ENCODE measurements at places on chromosomes 3 and 15. TPM values are rescaled to one million over a fixed set of nuclear protein-coding genes. Genes with fewer than 3 reads are reported as not detected.

The CCDC39 gene
- total RNA-seq, result not detected

The SV2B gene
- total RNA-seq, result under 0.01 TPM

The KLHL40 gene
- not detected for total RNA-seq

The OTOL1 gene
- not detected for total RNA-seq

The AHSG gene
- total RNA-seq, result not detected

The EAF2 gene
- total RNA-seq, result 1.9 TPM

The KBTBD13 gene
- not detected for total RNA-seq

The SLC27A2 gene
- 0.26 TPM for total RNA-seq

The COL6A6 gene
- total RNA-seq, result 0.23 TPM

The C3orf49 gene
- not detected for total RNA-seq

The SYNM gene
- 24.0 TPM for total RNA-seq

The SCAANT1 gene
- not detected for total RNA-seq

The GOLGA8T gene
- total RNA-seq, result 0.17 TPM

The GOLGA6A gene
- 0.07 TPM for total RNA-seq

The AMIGO3 gene
- total RNA-seq, result not detected

The MYZAP gene
- total RNA-seq, result 0.07 TPM

The OXTR gene
- total RNA-seq, result 30.7 TPM

The RBP2 gene
- total RNA-seq, result not detected

The C3orf22 gene
- total RNA-seq, result not detected

The SLC9C1 gene
- 0.43 TPM for total RNA-seq

The ZMYND10 gene
- total RNA-seq, result 0.91 TPM

The EPHA3 gene
- 6.7 TPM for total RNA-seq

The MYL3 gene
- not detected for total RNA-seq

The ACKR4 gene
- 24.0 TPM for total RNA-seq

The FBXO40 gene
- total RNA-seq, result not detected

The NTRK3 gene
- 1.5 TPM for total RNA-seq

The TRH gene
- 0.20 TPM for total RNA-seq

The GP9 gene
- total RNA-seq, result not detected

The COPB2 gene
- total RNA-seq, result 246 TPM

The MCCC1 gene
- total RNA-seq, result 23.9 TPM

The TTC14 gene
- 38.9 TPM for total RNA-seq

The ZIC1 gene
- total RNA-seq, result 0.03 TPM

The MITF gene
- total RNA-seq, result 12.6 TPM

The KCNMB3 gene
- 0.76 TPM for total RNA-seq

The ZNF774 gene
- 2.8 TPM for total RNA-seq

The ERICH6 gene
- total RNA-seq, result 0.03 TPM

The CKMT1A gene
- not detected for total RNA-seq

The LDHAL6B gene
- not detected for total RNA-seq

The GPR156 gene
- 2.0 TPM for total RNA-seq

The ZNF621 gene
- total RNA-seq, result 18.5 TPM

The HTD2 gene
- 11.4 TPM for total RNA-seq

The SLC15A2 gene
- 0.26 TPM for total RNA-seq

The ALG1L2 gene
- not detected for total RNA-seq

The MTHFS gene
- 5.0 TPM for total RNA-seq

The KBTBD8 gene
- total RNA-seq, result 3.1 TPM

The DZIP1L gene
- 25.7 TPM for total RNA-seq

The MFSD1 gene
- 127 TPM for total RNA-seq

The CDCP1 gene
- 87.6 TPM for total RNA-seq

The CAMKV gene
- total RNA-seq, result not detected

The FANCD2 gene
- total RNA-seq, result 3.1 TPM

The GRM7 gene
- total RNA-seq, result not detected

Measured in smooth muscle cell of the pulmonary artery (primary cell).